Skeletal muscle cell (primary cell): ENCODE measurements at places on chromosomes 7 and 10.

- DNase-seq = peak; percentile 58
Observed at GRCh38 chr10:62166331-62167131, 102.1 kb downstream of the RTKN2 start.

GRCh38 chr7:72321637-72322036, 90.5 kb downstream of the CALN1 start:
- no peak for DNase-seq

GRCh38 chr10:32854435-32854834, 103.6 kb downstream of the ITGB1 start:
- no peak for DNase-seq

DNA sequence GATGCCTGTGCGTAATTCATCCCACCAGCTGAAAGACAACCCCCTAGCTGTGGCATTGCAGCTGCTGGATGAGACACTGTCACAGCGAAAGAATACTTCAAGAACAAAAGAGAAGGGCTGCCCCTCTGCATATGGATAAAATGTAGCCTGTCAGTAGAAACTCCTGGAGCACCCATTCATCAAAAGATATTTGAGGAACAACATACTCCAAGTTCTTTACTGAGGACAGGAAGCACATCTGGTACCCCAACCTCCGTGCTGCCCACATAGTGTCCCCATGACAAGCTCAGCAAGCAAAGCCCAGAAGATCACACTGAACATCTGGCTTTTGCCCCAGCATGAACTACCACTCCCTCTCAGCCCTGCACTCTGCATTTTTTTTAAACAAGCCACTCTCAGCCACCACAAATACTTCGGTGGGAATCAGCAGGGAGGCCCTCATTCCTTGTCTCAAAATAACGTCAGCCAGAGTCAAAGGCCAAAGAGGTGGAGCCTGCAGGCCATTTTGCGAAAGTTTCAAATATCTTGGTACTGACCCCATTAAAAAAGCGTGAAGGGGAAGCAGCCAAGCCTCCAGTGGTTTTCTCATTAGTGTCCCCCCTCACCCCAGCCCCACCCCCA, 1.7 kb downstream of the CREB3L2 start:
- peak; percentile 92 for DNase-seq

GRCh38 chr7:152663148-152663740, 12.7 kb downstream of the XRCC2 start:
- DNase-seq = no peak

DNA sequence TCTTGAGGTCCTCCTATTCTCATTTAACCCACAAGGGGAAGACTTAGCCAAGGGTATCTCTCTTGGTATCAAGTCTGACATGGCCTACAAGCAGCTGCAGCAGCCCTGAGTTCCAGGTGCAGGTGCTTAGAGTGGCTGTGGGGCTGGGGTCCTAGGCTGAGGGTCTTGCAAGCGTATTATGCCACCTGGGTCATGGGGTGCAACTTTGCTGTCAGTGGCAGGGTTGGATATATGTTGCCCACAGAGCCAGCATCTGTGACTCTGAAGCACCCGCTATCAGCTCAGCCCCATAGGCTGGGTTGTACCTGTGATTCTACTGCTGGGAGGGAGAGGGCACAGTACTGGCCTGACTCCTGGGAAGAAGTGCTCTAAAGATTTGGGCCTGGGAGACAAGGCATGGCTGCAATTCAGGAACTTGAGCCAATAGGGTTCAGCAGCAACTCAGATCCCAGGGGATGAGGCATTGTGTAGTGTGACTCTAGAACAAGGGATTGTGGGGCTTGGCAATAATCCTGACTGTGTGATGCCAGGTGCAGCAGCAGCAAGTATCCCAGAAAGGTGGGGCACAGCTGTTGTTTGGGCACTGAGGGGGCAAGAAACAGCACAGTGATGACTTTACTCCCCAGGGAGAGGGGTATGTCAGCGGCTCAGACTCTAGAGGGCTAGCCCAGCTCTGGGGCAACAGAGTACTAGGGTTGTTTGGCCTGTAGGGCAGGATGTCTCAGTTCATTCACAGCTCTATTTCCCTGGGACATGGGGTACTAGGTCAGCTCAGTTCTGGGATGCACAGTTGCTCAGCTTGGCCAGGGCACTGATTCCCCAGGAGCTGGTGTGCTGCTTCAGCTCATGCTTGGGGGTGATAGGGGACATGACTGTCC, 41.4 kb downstream of the NEURL1 start:
- DNase-seq = no peak

GRCh38 chr10:58044072-58044471, 223.6 kb downstream of the IPMK start:
- DNase-seq = peak; percentile 73

- no peak for DNase-seq
Observed at GRCh38 chr10:10818082-10818481, 199.6 kb upstream of the CELF2 start.

GRCh38 chr10:124239134-124239533, 145.7 kb upstream of the CHST15 start:
- no peak for DNase-seq

GRCh38 chr10:105094048-105094447, 453.0 kb downstream of the SORCS3 start:
- no peak for DNase-seq

GRCh38 chr10:113494761-113495160, 58.1 kb upstream of the HABP2 start:
- no peak for DNase-seq

DNA sequence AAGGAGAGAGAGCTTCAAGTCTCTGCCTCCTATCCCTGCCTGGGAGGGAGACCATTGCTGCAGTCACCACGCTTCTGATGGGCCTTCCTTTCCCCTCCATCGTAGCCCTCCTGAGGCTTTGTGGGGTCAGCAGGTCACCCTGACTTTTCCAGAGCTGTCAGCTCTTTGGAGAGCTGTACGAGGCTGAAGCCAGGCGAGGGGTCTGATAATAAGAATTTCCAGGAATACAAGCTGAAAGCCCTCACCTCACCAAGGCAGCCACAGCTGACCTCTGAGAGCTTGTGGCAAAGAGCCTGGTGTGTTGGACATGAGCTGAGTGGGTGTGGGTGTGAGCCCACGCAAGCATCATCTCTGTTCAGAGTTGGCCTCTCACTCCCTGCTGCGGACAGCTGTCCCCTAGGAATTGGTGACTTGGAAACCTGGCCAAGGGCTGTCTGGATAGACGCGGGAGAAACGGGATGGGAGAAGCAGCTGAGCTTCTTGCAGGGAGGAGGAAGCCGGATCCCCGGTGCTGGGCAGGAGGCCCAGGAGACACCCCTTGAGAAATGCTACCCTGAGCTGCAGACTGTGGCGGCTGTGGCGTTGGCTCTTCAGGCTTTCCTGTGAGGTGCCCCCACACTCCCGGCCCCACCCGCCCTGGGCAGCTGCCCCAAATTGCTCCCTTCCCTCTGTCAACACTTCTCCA, 122.1 kb upstream of the BTBD16 start:
- no peak for DNase-seq

- DNase-seq = no peak
Observed at GRCh38 chr10:101655570-101655969, 39.4 kb downstream of the FBXW4 start.

DNA sequence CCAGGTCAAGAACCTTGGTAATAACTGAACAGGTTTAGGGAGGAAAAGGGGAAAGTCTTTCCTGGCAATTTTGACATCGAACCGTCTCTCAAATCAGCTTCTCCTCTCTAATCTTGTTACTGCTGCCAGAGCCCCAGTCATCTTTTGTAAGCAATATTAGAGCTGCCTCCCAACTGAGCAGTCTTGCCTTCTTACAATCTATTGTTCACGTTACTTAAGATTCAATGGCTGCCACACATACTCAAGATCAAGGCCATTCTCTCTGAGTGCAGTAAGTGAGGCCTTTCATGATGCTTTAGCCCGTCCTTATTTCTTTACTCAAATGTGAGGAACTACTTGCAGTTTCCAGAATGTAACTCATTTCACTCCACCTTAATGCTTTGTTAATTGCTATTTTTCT, 12.4 kb downstream of the NET1 start:
- no peak for DNase-seq

- no peak for DNase-seq
Observed at GRCh38 chr7:92717993-92718716, 118.2 kb downstream of the CDK6 start.

DNA sequence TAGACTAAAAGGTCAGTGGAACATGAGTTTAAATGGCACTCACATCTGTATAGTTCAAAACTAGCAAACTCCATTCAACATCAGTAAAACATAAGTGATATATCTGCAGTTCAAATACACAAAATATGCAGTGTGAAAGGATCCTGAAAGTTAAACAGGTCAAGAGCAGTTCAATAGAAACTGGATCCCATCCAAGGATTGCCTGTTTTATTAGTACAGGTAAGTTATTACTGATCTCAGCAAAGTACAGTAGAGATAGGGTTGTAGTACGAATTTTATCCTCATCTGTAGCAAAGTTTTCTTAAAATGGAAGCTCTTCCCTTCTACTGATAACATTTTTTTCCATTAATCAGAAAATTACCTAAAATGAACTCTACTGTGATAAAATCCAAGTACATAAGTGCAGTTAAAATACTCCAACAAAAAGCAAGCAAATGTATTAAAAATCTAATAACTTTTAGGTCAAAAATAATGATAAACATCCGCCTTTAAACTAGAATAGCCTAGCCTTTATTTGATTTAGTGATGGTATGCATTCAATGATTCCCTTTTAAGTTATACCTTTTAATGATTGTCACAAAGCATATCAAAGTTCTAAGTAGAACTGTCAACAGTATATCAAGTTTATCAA, 2.2 kb downstream of the ZNF800 start:
- DNase-seq = no peak

- DNase-seq = no peak
Observed at GRCh38 chr10:131403936-131404335, 92.4 kb upstream of the TCERG1L start.

DNA sequence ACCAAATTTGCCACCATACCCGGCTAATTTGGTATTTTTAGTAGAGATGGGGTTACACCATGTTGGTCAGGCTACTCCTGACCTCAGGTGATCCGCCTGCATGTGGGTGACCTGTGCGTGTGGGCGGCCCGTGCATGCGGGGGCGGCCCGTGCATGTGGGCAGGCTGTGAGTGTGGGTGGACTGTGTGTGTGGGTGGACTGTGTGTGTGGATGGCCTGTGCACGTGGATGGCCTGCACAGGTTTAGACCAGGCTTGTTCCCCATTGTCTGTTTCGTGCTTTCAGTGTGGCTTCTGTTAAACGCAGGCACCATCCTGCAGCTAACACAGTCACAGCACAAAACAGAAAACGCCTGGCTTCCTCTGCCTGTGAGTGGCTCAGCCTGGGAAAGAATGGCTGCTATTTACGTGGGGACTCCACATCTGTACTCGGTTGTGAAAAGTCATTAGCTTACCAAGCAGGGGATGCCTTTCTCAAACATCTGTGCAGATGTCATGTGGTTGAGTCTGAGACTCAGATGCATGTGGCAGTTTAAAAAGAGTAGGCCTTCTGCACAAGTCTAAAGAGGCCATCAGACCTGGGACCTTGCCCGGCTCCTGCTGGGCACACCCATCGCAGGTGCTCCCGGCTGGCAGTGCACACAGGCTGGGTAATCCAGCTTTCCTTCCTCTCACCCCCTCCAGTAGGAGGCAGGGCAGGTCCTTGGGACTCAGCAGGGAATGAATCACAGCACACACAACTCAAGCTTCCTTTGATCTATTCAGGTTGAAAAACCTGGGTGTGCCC, 91.6 kb downstream of the COBL start:
- no peak for DNase-seq

GRCh38 chr7:100516135-100516812, 22.7 kb upstream of the AGFG2 start:
- peak; percentile 85 for DNase-seq

DNA sequence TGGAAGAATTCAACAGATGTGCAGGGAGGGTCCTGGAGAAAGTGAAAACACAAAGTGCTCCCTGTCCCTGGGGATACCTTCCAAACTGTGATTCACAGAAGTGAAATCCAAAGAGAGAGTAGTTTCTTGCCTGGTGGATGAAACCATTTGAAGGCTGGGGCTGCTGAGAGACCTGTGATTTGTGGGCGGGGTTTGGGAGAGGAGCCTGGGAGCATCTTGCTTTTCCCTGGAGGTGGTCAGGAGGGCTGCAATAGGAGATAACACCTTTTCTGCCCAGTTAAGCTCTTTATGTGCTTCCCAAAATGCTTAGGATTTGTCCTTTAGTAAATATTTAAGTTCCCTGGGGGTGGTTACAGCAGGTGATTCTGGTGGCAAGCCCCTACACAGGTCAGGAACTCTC, 105.3 kb upstream of the TPK1 start:
- no peak for DNase-seq

GRCh38 chr10:58638388-58638787, 125.7 kb downstream of the BICC1 start:
- no peak for DNase-seq

DNA sequence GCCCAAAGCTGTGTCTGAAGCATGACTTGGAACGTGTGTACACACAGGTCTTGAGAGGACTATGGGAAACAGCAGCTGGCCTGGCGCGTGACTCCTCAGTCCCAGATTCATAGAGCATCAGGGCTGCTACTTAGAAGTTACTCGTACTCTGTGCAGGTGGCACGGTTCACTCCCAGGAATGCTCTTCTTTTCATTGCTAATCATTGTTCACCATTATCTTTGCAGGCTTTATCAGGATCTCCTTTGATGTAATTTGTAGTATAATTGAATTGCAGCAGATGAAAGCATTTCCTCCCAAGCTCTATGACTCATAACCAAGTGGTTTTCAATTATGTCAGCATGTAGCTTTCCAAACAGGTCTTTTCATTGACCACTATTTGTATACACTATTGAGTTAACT, 938.9 kb downstream of the NRG3 start:
- DNase-seq = peak; percentile 6
